ENCODE measurements at places on chromosomes 4 and X.

GRCh38 chr4:185697488-185697887 lies 114.5 kb downstream of the SORBS2 start:
- H3K27ac ChIP-seq: no peak overlapping the region
- no peaks in the 10 kb centered on the region for H3K4me1 ChIP-seq
- no peaks in the 10 kb centered on the region for H3K36me3 ChIP-seq
- no peak for DNase-seq
- no peak overlapping the region for H3K4me3 ChIP-seq
- H3K27me3 ChIP-seq: peaks cover 10% of the 10 kb centered on the region

- H3K27ac ChIP-seq: no peak overlapping the region
- H3K4me1 ChIP-seq: peaks cover 12% of the 10 kb centered on the region
- no peak for DNase-seq
Measured at GRCh38 chr4:121070274-121070673, 2.1 kb downstream of the NDNF start.

DNA sequence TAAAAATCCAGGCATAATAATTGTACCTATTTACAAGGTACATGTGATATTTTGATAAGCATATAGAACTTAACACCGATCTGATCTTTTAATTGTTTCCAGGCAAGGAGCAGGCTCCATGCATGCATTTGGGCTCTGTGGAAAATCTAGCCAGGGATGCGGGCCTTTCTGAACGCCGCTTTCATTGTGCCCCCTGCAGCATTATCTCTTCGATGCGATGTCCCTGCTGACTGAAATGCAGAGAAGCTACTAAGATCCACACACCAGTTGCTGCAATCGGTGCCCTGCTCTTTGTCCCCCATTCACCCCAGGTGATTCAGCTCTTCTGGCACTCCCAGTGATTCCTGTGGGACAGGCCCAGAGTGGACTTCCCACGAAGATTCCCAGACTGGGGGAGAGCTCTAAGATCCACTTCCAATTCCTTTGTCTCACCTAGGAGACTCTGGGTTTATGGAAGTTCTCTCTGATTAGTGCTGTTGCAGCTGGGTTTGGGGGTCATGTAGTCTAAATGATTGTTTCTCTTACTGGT lies 254.3 kb upstream of the AGA start:
- DNase-seq: no peak
- H3K27ac ChIP-seq: no peak overlapping the region
- H3K36me3 ChIP-seq: no peaks in the 10 kb centered on the region
- H3K4me3 ChIP-seq: no peak overlapping the region

DNA sequence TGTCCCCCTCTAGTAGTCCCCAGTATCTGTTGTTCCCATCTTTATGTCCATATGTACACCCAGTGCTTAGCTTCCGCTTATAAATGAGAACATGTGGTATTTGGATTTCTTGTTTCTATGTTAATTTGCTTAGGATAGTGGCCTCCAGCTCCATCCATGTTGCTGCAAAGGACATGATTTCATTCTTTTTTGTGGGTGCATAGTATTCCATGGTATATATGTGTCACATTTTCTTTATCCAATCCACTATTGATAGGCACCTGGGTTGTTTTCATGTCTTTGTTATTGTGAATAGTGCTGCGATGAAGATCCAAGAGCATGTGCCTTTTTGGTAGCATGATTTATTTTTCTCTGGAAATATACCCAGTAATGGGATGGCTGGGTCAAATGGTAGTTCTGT lies 6.3 kb downstream of the RAP1GDS1 start:
- H3K4me3 ChIP-seq: no peak overlapping the region
- H3K27me3 ChIP-seq: no peaks in the 10 kb centered on the region
- no peak for DNase-seq
- H3K27ac ChIP-seq: peak overlapping the region; percentile 36
- peaks cover 32% of the 10 kb centered on the region for H3K4me1 ChIP-seq

- no peaks in the 10 kb centered on the region for H3K27me3 ChIP-seq
- no peaks in the 10 kb centered on the region for H3K36me3 ChIP-seq
- H3K4me3 ChIP-seq: no peak overlapping the region
- no peak for DNase-seq
- no peaks in the 10 kb centered on the region for H3K4me1 ChIP-seq
Measured at GRCh38 chr4:97359826-97360225, 783.5 kb downstream of the STPG2 start.

DNA sequence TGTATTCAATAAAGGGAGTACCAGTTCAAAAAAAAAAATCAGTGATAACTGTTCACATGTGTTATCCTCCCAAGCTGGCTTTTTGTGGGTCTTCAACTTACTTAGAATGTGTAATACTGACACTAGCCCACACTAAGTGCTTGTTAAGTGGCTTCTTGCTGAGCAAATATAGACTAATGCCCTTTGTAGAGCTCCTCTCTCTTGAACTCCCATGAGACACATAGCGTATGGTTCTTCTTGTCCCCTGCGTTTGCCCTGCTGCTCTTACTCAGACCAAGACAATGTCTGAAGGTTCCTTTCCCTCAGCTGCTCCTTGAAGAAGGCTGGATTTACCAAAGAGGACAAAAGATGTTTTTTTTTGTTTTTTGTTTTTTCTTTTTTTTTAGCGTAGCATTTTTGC lies 110.9 kb downstream of the FRAS1 start:
- peaks cover 2% of the 10 kb centered on the region for H3K4me1 ChIP-seq
- no peak for DNase-seq

DNA sequence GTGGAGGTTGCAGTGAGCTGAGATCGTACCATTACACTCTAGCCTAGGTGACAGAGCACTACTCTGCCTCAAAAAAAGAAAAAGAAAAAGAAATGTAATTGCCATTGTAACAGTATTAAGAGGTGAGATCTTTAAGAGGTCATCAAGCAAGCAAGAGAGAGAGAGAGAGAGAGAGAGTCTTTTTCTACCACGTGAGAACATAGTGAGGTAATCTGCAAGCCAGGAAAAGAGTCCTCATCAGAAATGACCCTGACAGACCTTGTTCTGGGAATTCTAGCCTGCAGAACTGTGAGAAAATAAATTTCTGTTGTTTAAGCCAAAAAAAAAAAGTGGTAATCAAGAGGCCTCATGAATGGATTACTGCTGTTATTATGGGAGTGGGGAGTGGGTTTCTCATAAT lies 14.9 kb downstream of the GPKOW start:
- no peak overlapping the region for H3K27ac ChIP-seq
- DNase-seq: no peak
- no peaks in the 10 kb centered on the region for H3K27me3 ChIP-seq
- H3K4me1 ChIP-seq: no peaks in the 10 kb centered on the region

GRCh38 chrX:24464498-24464835 lies 619 bp upstream of the PDK3 start:
- DNase-seq: no peak
- peaks cover 1% of the 10 kb centered on the region for H3K36me3 ChIP-seq
- H3K4me3 ChIP-seq: peak overlapping the region; percentile 86
- H3K27me3 ChIP-seq: no peaks in the 10 kb centered on the region
- peak overlapping the region; percentile 90 for H3K27ac ChIP-seq
- peaks cover 19% of the 10 kb centered on the region for H3K4me1 ChIP-seq

GRCh38 chr4:106671716-106672115 lies 303.1 kb upstream of the GIMD1 start:
- no peaks in the 10 kb centered on the region for H3K4me1 ChIP-seq
- H3K4me3 ChIP-seq: no peak overlapping the region
- no peaks in the 10 kb centered on the region for H3K36me3 ChIP-seq
- H3K27me3 ChIP-seq: no peaks in the 10 kb centered on the region

- H3K4me3 ChIP-seq: no peak overlapping the region
- DNase-seq: no peak
- H3K27ac ChIP-seq: no peak overlapping the region
- H3K27me3 ChIP-seq: no peaks in the 10 kb centered on the region
Measured at GRCh38 chr4:32929796-32930699, 2209.9 kb downstream of the PCDH7 start.

DNA sequence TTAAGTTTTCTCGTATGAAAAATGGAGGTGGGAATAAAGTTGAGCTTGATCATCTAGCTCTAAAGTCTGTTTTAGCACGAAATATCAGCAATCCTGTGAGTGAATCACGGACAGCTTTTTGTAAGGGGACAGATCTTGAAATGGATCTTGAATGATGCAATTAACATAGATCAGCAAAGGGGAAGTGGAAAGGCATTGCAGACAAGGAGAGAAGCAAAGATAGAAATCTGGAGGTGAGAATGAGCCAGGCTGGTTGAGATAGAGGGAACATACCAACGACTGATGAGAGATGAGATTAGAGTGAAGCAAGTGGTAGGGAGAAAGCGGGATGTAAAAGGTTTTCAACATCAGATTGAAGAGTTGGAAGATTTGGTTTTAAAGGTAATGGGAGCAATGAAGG lies 4.6 kb upstream of the DGKK start:
- H3K27ac ChIP-seq: no peak overlapping the region
- H3K4me3 ChIP-seq: no peak overlapping the region
- H3K36me3 ChIP-seq: no peaks in the 10 kb centered on the region
- DNase-seq: no peak
- peaks cover 11% of the 10 kb centered on the region for H3K27me3 ChIP-seq

DNA sequence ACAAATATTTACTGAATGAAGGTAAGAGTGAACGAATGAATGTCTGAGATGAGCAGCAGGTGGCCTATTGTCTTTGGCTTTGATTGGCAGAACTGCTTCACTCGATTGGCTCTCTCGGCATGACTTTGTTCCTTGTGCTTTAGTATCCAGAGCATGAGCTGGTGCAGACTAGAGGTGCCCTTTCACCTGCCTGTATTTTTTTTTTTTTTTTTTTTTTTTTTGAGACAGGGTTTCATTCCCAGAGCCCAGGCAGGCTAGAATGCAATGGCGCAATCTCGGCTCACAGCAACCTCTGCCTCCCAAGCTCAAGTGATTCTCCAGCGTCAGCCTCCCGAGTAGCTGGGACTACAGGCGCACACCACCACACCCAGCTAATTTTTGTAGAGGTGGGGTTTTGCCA lies 38.9 kb downstream of the SRPX2 start:
- H3K4me1 ChIP-seq: peaks cover 19% of the 10 kb centered on the region
- H3K36me3 ChIP-seq: no peaks in the 10 kb centered on the region
- no peak for DNase-seq
- H3K27me3 ChIP-seq: no peaks in the 10 kb centered on the region

DNA sequence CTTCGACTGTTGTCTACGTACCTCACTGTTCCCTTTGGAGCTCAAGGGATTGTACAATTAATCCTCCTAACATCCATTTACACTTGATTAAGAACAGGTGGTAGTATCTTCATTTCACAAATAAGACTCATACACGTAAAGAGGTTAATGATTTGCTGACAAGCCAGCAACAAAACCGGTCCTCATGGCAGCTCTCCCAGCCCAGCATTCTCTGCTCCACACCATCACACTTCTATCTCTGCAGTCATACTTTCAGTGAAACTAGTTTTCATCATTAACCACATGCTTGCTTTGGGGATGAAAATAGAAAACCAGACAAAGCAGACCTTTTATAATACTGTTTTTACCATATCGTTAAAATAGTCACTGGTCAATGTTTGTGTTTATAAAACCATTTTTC lies 28.7 kb upstream of the CASK start:
- no peak overlapping the region for H3K4me3 ChIP-seq
- H3K36me3 ChIP-seq: no peaks in the 10 kb centered on the region
- no peaks in the 10 kb centered on the region for H3K4me1 ChIP-seq
- no peak for DNase-seq
- H3K27me3 ChIP-seq: no peaks in the 10 kb centered on the region

DNA sequence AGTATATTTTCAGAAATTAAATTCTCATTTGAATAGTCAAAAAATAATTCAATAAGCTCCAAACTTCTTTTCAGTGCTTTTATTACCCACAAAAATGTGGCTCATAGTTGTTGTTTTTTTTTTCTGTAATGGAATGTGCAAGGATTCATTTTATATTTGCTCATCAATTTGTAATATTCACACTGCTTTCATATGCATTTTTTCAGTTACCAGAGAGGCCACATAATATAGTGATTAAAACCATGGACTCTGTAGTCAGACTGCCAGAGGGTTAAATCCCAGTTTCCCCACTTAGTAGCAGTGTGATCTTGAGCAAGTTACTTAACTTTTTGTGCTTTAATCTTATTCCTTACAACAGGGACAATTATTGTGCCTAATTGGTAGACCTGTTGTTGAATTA lies 64.5 kb downstream of the FAM9B start:
- no peak overlapping the region for H3K27ac ChIP-seq
- H3K4me3 ChIP-seq: no peak overlapping the region
- DNase-seq: no peak
- no peaks in the 10 kb centered on the region for H3K4me1 ChIP-seq
- H3K36me3 ChIP-seq: peaks cover 3% of the 10 kb centered on the region

DNA sequence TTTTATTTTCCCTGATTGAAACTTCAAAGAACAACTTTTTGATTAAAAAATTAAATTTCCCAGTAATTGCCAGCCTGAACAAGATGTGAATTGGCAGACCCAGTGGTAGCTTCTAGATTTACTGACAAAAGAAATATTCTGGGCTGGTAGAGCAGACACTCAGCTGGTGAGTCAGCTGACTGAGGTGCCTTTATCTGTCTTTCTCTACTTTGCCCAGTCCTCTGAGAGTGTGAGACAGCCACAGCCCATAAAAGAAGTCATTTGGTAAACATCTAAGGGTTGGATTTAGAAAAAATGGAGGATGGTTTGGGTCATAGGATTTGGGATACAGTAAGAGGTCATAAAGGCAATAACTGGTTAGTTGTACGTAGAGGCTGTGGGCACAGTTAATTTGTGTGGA lies 54.5 kb downstream of the CCSER1 start:
- H3K27me3 ChIP-seq: no peaks in the 10 kb centered on the region
- H3K4me1 ChIP-seq: peaks cover 7% of the 10 kb centered on the region
- H3K36me3 ChIP-seq: no peaks in the 10 kb centered on the region
- no peak for DNase-seq

GRCh38 chr4:26687728-26688127 lies 103.8 kb downstream of the TBC1D19 start:
- H3K27me3 ChIP-seq: no peaks in the 10 kb centered on the region
- no peak overlapping the region for H3K27ac ChIP-seq
- peaks cover 22% of the 10 kb centered on the region for H3K36me3 ChIP-seq
- no peak overlapping the region for H3K4me3 ChIP-seq
- DNase-seq: no peak

DNA sequence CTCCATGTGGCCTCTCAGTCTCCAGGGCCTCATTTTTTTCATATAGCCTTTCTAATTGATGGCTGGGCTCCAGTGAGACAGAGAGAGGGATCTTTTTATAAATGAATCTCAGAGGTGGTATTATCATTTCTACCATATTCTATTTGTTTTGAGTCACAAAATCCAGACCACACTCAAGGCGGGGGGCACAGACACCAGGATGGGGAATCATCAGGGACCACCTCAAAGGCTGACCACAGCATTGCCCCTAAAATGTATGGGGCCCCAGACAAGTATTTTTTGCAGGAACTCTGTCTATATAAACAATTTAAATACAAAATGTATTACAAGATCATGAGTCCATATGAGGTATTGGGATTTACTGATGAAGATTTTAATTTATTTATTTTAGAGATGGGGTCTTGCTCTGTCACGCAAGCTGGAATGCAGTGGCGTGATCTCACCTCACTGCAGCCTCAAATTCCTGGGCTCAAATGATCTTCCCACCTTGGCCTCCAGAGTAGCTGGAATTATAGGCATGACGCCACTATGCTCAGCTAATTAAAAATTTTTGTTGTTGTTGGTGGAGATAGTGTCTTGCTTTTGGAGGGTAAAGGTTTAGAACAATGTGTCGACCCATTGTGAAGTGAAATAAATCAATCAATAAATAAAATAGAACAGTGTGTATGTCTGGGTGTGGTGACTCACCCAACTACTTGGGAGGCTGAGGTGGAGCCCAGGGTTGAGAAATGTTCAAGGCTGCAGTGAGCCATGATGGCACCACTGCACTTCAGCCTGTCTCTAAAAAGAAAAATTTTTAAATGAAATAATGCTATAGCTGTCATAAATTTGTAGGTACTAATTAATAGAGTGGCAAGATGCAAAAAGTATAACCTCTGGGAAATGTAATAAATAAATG lies 29.4 kb downstream of the WDR13 start:
- no peaks in the 10 kb centered on the region for H3K27me3 ChIP-seq
- DNase-seq: no peak
- H3K4me3 ChIP-seq: no peak overlapping the region
- no peaks in the 10 kb centered on the region for H3K4me1 ChIP-seq
- no peak overlapping the region for H3K27ac ChIP-seq
